ENCODE measurements at places on chromosomes 6 and 20.

DNA sequence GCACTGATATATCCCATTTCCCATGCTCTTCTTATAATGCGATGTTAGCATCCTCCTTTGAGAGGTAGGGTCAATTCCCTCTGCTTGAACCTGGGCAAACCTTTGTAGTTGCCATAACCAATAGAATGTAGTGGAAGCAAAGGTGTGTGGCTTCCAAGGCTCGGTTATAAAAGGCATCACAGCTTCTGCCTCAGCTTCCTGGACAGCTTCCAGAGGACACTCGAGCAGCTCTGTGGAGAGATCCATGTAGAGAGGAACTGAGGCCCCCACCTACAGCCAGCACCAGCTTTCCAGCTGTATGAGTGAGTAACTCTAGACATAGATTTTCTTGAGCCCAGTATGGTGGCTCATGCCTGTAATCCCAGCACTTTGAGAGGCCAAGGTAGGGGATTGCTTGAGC lies 36.7 kb downstream of the FGD2 start:
- DNase-seq: no peak

DNA sequence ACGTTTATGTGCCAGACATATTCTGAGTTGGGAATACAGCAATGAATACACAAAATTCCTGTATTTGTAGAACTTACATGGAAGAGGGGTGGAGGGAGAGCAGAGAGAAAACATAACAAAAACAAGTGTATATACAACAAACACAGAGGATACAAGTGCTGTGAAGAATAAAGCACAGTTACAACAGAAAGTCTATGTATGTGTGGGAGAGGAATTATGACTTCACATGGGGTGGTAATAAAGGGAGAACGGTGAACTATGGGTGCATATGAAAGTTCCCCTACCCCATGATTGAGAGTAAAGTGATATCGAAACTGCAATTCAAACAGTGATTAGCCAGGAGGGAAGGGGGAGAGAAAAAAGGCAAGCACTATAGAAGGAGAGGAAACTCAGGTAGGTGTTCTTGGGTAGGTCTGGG lies 24.6 kb downstream of the HBS1L start:
- DNase-seq: no peak

- DNase-seq: no peak
These were observed 35.1 kb downstream of the EIF2S2 start for GRCh38 chr20:34076952-34077351.

DNA sequence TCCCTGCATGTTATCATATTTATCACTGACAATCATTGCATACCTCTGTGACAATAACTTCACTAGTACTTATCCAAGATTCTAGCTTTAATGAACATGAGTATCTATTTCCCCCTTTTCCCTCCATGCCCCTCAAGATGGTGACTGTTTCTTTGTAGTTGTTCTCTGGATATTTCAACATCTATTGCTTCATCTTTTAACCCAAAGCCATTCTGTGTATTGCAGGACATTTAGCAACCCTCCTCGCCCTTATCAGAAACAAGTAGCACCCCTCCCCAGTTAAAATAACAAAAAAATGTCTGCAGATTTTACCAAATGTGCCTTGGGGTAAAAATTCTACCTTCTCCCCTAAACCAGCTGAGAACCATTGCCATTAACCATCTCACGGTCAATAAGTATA lies 979.8 kb upstream of the MANEA start:
- DNase-seq: no peak

- no peak for DNase-seq
These were observed 51.3 kb downstream of the GRM4 start for GRCh38 chr6:34094474-34095135.

- no peak for DNase-seq
These were observed 8.1 kb upstream of the SALL4 start for GRCh38 chr20:51810155-51811041.

DNA sequence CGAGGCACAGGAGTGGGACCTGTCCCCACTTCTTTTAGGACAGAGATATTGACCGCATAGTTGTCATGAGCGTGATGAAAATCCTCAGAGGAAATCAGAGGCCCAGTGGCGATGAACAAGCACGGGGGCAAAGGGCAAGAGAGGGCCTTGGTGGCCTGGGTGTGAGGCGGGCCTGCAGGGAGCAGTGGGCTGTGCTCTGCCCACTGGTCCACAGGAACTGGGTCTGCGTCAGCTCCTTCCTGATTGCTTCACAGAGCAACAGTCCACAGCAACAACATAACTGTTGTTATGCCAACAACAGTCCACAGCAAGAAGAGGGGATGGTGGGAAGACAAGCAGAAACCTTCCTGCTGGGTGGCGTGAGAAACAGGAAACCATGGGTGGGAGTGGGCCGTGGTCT lies 335.6 kb downstream of the ZFAND3 start:
- no peak for DNase-seq

- no peak for DNase-seq
These were observed 84.0 kb upstream of the LRFN2 start for GRCh38 chr6:40671001-40671693.

DNA sequence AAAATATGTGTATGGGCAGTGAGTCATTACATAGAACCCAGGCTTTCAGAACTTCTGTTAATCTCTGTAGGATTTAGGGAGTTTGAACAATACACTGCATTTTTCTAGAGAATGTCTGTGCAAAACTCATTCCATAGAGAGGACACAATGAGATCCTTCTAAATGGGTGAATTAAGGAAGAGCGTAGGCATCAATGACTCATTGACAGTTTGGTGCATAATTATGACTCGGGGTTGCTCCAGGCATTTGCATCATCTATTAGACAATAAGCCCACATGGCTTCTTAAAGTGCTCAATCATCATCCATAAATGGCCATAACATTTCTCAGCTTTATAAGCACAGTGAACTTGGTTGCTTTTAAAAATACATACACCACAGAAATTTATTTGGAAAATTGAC lies 625.5 kb downstream of the CDH26 start:
- DNase-seq: no peak

DNA sequence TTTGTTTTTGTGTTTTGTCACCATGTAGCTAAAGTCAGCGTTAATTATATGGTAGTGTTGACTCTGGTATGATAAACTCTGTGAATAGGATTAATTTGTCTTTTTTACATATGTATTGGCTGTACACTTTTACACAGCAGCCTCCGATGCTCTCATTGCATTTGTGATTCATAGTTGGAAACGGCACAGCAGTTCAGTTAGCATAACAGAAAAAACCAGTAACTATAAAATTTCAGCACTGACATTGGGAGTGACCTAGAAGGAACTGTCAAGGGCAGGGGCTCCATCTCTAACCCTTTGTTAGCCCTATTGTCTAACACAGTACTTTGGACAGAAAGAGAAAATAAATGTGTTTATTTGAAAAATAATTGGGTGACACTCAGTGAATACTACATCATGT lies 5.6 kb upstream of the BEND6 start:
- no peak for DNase-seq

- no peak for DNase-seq
These were observed 183.6 kb downstream of the FAXC start for GRCh38 chr6:99165838-99166237.
